NCI-H774 (cell line): ENCODE measurements at places on chromosomes 2 and 18.

- no peak for DNase-seq
These were observed 146.1 kb downstream of the PRPF40A start for GRCh38 chr2:152571048-152571766.

- no peak for DNase-seq
These were observed 23.4 kb upstream of the RMP24 start for GRCh38 chr18:35949090-35949489.

GRCh38 chr2:84856787-84857186 is 24.1 kb downstream of the TRABD2A start:
- DNase-seq = no peak

DNA sequence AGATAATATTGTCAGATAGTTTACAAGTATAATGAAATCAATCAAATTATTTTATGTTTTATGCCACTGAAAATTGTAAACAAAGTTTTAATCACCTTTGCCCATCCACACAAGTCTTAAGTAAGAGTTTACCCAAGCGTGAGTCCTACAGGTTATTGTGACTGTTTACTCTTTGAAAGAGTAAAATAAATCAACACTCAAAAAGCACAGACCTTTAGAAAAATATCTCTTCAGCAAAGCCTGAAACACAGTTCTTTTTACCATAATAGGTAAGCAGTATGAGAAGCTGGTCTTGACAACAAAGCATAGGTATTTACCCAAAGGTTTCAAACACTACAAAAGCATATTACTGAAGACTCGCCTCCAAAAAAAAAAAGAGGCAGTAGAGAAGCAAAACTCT is 3.7 kb downstream of the ROCK2 start:
- no peak for DNase-seq

DNA sequence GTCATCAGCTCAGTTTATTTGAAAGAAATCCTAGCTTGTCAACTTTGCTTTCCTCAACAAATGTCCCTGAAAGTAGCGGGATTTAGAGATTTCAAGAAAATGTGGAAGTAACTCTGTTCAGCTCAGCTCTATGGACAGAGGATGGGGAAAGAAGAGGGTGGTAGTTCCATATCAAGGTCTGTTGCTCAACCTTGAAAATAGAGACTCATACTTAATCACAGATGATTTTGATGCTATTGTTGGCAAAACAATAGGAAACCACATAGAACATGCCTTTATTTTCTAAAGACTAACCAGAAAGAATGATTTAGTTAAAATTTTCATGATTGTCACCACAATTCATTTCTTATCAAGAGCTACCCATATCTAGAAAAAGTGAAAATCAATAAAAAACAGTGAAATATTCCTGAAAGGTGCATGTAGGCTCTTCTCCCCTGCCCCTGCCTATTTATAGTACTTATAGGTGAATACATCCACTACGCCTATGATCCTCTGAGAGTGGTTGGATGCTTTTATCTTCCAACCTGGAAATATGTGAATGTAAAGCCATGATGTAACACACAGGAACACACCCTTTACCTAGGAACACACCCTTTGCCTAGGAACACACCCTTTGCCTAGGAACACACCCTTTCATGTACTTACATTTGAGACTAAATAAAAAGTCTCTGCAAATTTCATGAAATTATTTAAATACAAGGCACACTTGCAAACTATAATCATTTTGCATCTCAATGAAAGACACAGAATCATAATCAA is 65.8 kb downstream of the ETAA1 start:
- no peak for DNase-seq

DNA sequence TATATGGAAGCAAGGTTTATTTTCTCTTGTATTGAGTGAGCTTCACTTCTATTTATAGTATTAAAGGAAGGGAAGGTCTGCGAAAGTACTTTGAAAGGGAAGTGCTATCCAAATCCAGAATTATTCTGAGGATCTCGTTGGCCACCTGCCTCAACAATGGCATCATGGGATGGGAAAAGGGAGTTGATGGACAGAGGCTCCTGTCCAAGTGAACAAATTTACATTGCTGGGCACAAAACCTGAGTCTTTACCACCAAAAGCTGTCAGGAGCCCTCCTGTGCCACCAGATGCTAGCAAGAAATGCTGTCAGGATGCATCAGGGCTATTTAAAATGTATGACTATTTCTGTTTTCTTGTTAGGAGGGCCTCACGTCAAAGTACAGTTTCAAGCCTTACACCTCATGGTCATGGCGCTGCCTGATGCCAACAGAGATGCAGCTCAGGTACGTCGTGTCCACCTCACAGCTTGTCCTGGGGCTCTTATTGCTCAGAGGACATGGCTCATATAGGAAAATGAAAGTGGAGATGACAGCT is 157.3 kb downstream of the ARHGAP28 start:
- DNase-seq = no peak

GRCh38 chr2:27356382-27357181 is at the start of gene GTF3C2:
GTF3C2 (minus strand) TSS chr2:27356764; CDS start chr2:27343554, 13,210 bp downstream.
- peak; percentile 94 for DNase-seq

GRCh38 chr2:233705911-233706506 is 6.7 kb upstream of the UGT1A5 start:
- DNase-seq = no peak

GRCh38 chr18:65938592-65939372 is 188.0 kb downstream of the CDH7 start:
- DNase-seq = no peak

GRCh38 chr2:181066333-181066732 is 85.9 kb downstream of the UBE2E3 start:
- DNase-seq = no peak

DNA sequence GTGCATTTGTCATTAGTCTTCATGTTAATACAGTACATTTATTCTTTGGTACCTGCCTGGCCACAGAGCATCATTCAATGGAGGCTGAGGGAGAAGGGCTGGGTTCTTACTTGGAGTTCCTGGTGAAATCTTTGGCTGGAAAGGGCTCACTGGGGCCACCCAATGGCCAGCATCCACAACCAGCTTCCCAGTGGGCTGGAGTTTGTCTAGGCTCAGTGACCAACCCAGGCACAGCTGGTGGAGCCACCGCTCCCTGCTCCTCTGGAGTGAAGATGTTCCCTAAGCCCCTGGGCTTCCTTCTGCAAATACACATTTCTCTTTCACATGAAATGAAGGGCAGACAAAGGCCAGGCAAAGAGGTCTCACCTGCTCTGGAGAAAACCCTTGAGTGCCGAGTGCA is 34.4 kb downstream of the EHD3 start:
- no peak for DNase-seq

GRCh38 chr2:68290901-68291300 is 28.8 kb downstream of the CNRIP1 start:
- no peak for DNase-seq

DNA sequence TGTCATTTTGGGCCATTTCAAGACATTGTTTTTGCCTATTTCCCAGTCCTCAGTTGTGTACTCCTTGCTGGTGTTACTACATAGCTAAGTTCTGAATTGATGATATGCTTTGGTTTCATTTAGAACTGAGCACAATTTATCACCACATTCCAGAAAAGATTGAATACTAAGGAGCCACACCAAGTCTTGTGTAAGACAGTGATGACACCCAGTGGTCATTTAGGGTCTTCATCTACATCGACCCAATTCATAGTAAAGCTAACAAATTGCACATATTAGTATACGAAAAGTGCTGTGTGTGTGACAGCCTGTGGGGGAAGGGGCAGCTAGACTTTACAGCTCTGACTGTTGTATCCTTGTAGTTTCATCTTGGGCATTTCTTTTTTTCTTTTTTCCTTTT is 10.9 kb upstream of the DLX2 start:
- DNase-seq = no peak
